ENCODE measurements at places on chromosomes 1 and 21. TPM values are rescaled to one million over a fixed set of nuclear protein-coding genes. Genes with fewer than 3 reads are reported as not detected.
A peak's percentile ranks its signal among the peaks of the same experiment; 100 is the strongest.

DNA sequence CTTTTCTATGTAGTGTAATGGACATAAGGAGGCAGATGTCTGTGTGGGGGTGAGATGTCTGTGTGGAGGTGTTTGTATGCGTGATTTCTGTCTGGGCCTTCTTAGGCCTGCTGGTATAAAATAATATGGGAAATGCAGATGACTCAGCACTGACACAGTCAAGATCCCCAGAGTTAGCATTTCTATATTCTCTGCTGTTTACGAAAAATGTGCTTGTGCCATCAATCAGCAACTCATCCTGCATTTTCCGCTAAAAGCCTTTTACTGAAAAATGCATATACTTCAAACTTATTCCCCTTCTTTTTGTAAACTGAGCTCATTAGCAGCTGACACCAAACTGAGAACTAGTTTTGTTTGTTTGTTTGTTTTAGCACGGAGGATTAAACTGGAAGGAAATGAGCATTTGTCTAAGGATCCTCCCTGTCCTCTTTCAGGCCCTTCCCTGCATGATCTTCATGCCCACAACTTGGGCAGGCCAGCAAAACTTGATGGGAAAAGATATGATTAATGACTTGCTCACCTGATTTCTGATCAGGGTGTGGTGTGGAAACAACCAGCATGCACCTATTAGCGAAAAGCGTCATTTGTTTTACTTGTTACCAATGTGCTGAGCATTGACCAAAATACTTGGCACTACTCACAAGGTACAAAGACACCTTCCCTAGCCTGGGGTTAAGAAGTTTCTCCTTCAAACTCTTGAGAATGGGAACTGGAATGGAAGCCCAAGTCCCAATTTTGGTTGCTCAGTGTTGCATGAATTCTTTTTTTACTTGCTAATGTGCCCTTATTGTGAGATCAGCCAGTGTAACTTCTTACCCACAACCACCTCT lies 77.4 kb downstream of the NDUFS5 start:
- no peaks in the 10 kb centered on the region for H3K36me3 ChIP-seq
- H3K27ac ChIP-seq = no peak overlapping the region
- DNase-seq = no peak
- H3K4me3 ChIP-seq = no peak overlapping the region

- DNase-seq = no peak
- H3K27me3 ChIP-seq = no peaks in the 10 kb centered on the region
- no peak overlapping the region for H3K4me3 ChIP-seq
- H3K36me3 ChIP-seq = no peaks in the 10 kb centered on the region
- H3K27ac ChIP-seq = no peak overlapping the region
Measured at GRCh38 chr1:31428436-31429221, 15.6 kb downstream of the SERINC2 start.

GRCh38 chr1:171883849-171884248 lies 42.6 kb downstream of the DNM3 start:
- no peak overlapping the region for H3K4me3 ChIP-seq
- H3K36me3 ChIP-seq = no peaks in the 10 kb centered on the region
- no peak for DNase-seq

CHD1L gene
- 17.0 TPM for total RNA-seq

DNA sequence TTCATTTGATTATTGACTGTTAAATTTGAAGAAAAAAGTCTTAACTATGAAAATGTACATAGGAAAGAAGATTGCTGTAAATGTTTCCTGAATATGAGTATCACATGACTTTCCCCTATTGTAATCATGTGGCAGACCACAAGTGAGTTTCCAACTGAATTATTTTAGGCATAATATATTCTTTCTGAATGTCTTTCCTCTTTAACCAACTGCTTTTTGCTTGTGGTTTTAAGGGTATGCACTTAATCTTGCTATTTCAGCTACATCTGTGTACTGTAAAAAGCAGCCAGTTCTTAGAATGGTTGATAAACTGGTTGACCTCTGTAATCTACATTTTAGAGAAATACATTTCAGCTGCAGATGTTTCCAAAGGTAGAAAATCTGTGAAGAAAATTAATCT lies 400.7 kb downstream of the NEGR1 start:
- no peak for DNase-seq
- H3K27ac ChIP-seq = no peak overlapping the region
- H3K27me3 ChIP-seq = no peaks in the 10 kb centered on the region
- no peaks in the 10 kb centered on the region for H3K36me3 ChIP-seq
- no peak overlapping the region for H3K4me3 ChIP-seq

TFB2M gene
- total RNA-seq = 8.8 TPM

DNA sequence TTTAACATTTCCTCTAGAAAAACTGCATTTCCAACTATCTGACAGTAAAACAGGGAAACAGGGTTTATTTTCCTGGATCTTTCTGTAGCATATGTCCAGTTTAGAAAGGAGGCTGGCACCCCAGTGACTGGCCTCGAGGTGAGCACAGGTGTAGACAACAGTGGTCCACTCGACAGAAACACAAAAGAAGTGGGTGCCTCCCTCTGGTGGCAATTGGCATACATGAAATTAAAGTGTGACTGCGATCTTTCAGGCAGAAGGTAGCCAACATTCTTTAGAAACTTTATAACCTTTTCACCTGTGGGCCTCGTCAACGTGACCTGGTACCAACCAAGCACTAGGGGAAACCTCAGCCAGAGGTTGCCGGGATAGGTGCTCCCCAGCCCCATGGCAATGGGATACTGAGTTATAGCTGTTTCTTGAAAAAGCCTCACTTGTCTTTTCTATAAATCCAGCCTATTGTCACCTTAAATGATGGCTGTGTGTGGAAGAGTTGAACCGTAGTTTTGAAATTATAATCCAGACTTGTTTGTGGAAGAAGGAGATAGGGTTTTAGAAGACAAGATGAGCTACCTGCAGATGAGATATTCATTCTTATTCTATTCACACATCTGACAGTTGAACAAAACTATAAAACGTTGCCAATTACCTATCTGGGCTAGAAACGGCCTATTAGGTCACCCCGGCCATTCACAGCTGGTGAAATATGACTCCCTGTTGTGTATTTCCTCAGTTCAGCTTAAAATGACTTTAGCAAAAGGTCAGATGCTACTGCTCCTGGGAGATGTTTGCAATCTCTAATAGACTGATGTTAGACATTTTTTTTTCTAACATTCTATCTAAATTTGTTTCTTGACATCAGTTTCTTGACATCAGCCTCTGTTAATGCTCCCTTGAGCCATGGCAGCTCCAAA lies 44.3 kb downstream of the PCP4 start:
- H3K4me3 ChIP-seq = no peak overlapping the region
- no peaks in the 10 kb centered on the region for H3K27me3 ChIP-seq
- H3K4me1 ChIP-seq = no peaks in the 10 kb centered on the region
- H3K27ac ChIP-seq = no peak overlapping the region

FAM131C gene
- total RNA-seq = not detected

MX2 gene
- 17.5 TPM for total RNA-seq

AMY1C gene
- total RNA-seq = not detected

- peaks cover 13% of the 10 kb centered on the region for H3K36me3 ChIP-seq
- H3K27ac ChIP-seq = no peak overlapping the region
- no peaks in the 10 kb centered on the region for H3K4me1 ChIP-seq
- DNase-seq = no peak
- no peak overlapping the region for H3K4me3 ChIP-seq
Measured at GRCh38 chr1:174276087-174276486, 116.8 kb downstream of the RABGAP1L start.

IGSF5 gene
- total RNA-seq = not detected

DNA sequence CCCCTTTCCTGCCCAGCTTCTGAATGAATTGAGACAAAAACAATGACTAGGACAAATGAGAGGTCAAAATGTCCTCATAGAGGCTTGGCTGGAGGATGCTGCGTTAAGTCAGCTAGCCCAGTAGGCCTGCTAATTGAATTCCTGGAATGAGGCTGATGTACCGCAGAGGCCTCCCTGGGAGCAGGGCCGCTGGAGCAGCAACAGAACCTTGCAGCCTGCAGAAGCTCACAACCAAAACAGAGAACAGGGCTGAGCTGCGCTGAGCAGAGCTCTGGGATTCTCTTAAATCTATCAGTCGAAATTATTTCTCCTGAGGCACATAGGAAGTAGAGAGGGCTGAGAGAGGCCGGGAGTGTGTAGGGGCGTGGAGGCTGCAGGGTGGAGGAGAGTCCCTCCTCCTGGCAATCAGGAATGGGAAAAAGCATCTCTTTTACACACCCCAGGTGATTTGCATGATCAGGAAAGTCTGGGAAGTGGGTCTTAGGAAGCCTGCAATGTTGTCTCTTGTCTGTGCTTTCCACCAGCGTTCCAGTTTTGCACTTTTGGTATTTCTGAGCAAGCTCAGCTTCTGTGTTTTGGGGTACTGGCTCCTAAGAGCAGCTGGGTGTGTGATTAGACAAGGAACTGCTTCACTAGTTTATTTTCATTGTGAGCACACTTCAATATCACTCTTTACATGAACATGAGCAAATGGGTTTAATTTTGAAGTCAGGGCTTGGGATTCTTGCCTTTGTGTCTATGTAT lies 66.5 kb downstream of the RYR2 start:
- DNase-seq = no peak
- no peaks in the 10 kb centered on the region for H3K36me3 ChIP-seq
- no peak overlapping the region for H3K4me3 ChIP-seq
- no peaks in the 10 kb centered on the region for H3K27me3 ChIP-seq
- H3K4me1 ChIP-seq = no peaks in the 10 kb centered on the region

- no peaks in the 10 kb centered on the region for H3K36me3 ChIP-seq
- H3K4me3 ChIP-seq = no peak overlapping the region
- H3K4me1 ChIP-seq = peaks cover 41% of the 10 kb centered on the region
- H3K27me3 ChIP-seq = no peaks in the 10 kb centered on the region
- no peak overlapping the region for H3K27ac ChIP-seq
- DNase-seq = peak; percentile 53
Measured at GRCh38 chr21:41957991-41958766, 4.4 kb upstream of the C2CD2 start.

DNA sequence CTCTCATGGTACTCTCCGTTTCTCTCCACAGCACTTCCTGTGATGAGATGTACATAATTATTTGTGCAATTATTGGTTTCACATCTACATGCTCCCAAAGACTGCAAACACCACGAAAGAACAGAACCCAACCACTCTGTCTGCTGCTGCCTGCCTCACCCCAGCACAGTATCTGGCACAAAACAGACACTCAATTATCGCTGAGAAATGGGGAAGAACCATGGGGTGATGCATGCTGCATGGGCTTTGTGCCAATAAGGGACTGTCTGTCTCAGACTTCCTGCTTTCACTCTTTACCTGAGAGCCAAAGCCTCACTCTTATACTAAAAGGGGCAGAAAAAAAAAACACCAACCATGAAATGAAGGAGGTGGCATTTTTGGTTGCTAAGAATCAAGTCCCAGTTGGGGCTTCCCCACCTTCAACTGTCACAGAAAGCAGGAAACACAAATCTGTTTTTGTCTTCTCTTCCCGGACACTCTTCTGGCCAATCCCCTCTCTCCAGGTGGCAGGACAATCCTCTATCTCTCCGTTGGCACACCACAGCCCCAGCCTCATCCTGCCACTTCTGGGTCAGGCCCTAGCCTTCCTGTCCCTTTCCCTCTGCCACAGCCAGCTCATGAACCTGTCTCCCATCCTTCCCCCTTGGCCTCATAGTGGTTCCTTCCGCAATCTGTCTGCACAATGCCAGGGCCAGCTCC lies 82.0 kb downstream of the TGFBR3 start:
- H3K4me3 ChIP-seq = no peak overlapping the region
- H3K27ac ChIP-seq = peak overlapping the region; percentile 19
- H3K27me3 ChIP-seq = no peaks in the 10 kb centered on the region
- no peak for DNase-seq
- no peaks in the 10 kb centered on the region for H3K36me3 ChIP-seq

WNT3A gene
- not detected for total RNA-seq

HSD3B1 gene
- not detected for total RNA-seq

GRCh38 chr1:45843474-45843905 lies 40.1 kb downstream of the MAST2 start:
- H3K27me3 ChIP-seq = no peaks in the 10 kb centered on the region
- no peak for DNase-seq
- no peaks in the 10 kb centered on the region for H3K4me1 ChIP-seq
- H3K27ac ChIP-seq = no peak overlapping the region

MMP23B gene
- 4.8 TPM for total RNA-seq

GRCh38 chr1:8133657-8134430 lies 107.7 kb upstream of the ERRFI1 start:
- H3K27me3 ChIP-seq = no peaks in the 10 kb centered on the region
- DNase-seq = peak; percentile 76
- H3K36me3 ChIP-seq = no peaks in the 10 kb centered on the region
- H3K4me3 ChIP-seq = no peak overlapping the region
- peak overlapping the region; percentile 74 for H3K27ac ChIP-seq

DNA sequence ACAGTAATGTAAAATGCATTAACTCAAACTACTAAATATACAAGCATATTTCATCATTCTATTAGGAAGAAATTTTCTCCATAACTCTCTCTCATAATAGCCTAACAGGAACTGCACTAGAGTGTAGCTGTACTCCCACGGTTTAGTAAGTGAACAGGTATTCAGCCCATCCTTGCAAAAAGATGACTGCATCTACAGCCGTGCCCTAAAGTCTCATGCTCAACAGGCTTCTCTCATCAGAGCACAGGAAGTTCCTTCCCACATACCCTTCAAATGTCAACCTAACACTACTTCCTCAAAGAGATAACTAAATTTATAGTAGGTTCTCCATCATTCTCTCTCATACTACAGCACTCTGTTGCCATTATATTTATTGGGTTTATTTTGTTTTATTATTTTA lies 251.6 kb downstream of the AKT3 start:
- peaks cover 30% of the 10 kb centered on the region for H3K36me3 ChIP-seq
- H3K27ac ChIP-seq = no peak overlapping the region
- H3K4me1 ChIP-seq = no peaks in the 10 kb centered on the region
- no peaks in the 10 kb centered on the region for H3K27me3 ChIP-seq

PRR9 gene
- not detected for total RNA-seq

DNA sequence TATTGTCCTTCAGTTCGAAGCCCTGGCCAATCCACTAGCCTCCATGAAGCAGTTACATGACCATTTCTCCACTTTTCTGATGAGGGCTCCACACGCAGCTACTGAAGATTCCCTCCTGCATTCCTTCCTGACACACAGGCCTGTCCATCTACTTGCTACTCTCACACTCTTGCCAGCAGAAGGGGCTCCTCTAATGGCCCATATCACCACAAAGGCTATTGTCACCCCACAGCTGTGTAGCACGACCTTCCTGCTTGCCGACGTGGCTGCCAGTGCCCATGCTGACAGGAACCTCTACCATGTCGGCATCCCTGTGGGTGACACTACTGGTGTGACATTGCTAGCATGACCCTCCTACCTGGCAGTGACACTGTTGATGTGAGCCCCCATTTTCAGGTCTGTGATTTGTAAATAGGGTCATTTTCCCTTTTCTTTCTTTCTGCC lies 1528.6 kb upstream of the TPTE start:
- H3K36me3 ChIP-seq = no peaks in the 10 kb centered on the region
- no peak overlapping the region for H3K4me3 ChIP-seq
- no peaks in the 10 kb centered on the region for H3K27me3 ChIP-seq
- no peaks in the 10 kb centered on the region for H3K4me1 ChIP-seq
- H3K27ac ChIP-seq = no peak overlapping the region

GRCh38 chr1:10253755-10254154 lies 43.4 kb downstream of the KIF1B start:
- peak overlapping the region; percentile 74 for H3K27ac ChIP-seq
- no peak overlapping the region for H3K4me3 ChIP-seq
- H3K36me3 ChIP-seq = no peaks in the 10 kb centered on the region
- H3K4me1 ChIP-seq = peaks cover 48% of the 10 kb centered on the region
- peak; percentile 31 for DNase-seq
